ENCODE measurements at places on chromosomes 1 and 21.
A peak's percentile ranks its signal among the peaks of the same experiment; 100 is the strongest.

GRCh38 chr21:38171723-38172344 is 85.0 kb upstream of the KCNJ15 start:
- DNase-seq, result no peak

GRCh38 chr1:43042773-43043457 is 84.2 kb upstream of the SLC2A1 start:
- DNase-seq, result no peak

- no peak for DNase-seq
Observed at GRCh38 chr1:220315070-220315839, 43.0 kb upstream of the RAB3GAP2 start.

GRCh38 chr1:219123036-219123435 is 50.6 kb upstream of the LYPLAL1 start:
- DNase-seq, result no peak

DNA sequence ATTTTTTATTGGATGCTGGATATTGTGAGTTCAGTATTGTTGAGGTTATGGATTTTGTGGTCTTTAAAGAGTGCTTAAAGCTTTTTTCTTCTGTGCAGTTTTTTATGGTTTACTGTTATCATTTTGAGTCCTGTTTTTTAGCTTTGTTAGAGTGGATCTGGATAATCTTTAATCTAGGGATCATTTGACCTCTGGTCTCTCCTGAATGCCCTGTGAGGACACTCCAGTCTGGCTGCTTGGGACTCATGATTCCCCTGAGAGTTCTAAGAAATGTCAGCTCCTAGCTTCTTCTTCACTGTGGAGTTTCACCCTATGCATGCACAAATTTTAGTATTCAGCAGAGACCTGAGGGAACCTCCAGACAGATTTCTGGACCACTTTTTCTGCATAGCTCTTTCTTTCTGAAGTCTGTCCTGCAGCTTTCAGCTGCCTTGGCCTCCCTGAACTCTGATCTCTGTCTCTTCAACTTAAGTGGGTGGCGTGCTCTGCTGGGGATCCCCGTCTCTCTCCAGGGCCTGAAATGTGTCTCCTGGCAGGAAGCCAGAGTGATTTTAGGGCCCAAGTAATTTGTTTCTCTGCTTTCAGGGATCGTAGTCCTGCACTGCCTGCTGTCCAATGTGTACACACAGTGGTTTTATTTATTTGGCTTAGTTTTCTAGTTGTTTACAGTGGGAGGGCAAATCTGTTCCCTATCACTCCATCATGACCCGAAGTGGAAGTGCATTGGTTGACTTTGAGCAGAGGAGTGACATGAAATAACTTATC is 14.7 kb downstream of the PEX14 start:
- DNase-seq, result no peak

GRCh38 chr21:32371913-32372314 is 20.9 kb downstream of the URB1 start:
- no peak for DNase-seq

GRCh38 chr1:25611843-25612242 is 4.7 kb upstream of the MAN1C1 start:
- DNase-seq, result no peak

GRCh38 chr1:44575396-44575795 is 98.9 kb downstream of the TMEM53 start:
- DNase-seq, result no peak

- DNase-seq, result no peak
Observed at GRCh38 chr1:231106347-231106746, 55.5 kb upstream of the TRIM67 start.

DNA sequence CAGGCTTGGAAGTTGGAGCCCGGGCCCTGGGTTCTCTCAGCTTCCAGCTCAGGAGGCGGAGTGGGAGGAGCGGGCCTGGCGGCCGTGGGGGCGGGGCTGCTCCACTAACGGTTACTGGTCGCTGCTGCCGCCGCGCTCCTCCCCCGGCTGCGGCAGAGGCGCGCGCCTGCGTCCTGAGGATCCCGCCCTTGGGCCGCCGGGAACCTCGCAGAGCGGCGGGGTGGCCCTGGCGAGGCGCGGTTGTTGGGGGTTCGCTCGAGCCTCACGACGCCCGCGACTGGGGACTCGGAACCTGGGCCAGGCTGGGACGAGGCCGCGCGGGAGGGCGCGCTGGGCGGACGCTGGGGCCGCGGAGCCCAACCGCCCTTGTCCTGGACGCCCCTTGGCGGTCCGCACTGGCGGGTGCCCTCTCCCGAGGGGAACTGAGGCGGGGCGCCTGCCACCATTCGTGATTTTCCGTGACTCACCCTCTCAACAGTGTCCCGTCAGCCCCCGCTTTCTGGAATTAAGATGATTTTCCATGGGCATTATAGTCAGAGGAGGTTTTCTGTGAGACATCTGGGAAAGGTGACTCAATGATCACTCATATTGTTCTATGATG is 34.1 kb downstream of the OR2G3 start:
- DNase-seq, result peak; percentile 52

- DNase-seq, result no peak
Observed at GRCh38 chr1:9413877-9414213, 121.2 kb downstream of the SPSB1 start.

GRCh38 chr1:41109310-41110197 is 88.0 kb upstream of the SLFNL1 start:
- DNase-seq, result no peak

DNA sequence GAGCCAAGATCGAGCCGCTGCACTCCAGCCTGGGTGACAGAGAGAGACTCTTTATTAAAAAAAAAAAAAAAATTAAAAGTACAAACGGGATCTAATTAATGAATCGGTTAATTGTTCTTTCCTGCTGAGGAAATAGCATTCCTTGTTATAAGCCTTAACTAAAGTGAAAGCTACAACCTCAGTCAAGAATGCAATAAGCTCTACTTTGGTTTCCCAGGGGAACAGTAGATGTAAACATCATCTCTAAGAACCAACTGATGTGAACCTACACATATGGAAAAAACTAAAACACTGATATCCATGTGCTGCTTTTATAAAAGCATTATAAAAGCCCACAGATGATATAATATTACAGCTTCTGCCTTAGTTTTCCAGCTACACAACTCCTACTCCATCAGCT is 41.9 kb downstream of the LPGAT1 start:
- DNase-seq, result no peak

DNA sequence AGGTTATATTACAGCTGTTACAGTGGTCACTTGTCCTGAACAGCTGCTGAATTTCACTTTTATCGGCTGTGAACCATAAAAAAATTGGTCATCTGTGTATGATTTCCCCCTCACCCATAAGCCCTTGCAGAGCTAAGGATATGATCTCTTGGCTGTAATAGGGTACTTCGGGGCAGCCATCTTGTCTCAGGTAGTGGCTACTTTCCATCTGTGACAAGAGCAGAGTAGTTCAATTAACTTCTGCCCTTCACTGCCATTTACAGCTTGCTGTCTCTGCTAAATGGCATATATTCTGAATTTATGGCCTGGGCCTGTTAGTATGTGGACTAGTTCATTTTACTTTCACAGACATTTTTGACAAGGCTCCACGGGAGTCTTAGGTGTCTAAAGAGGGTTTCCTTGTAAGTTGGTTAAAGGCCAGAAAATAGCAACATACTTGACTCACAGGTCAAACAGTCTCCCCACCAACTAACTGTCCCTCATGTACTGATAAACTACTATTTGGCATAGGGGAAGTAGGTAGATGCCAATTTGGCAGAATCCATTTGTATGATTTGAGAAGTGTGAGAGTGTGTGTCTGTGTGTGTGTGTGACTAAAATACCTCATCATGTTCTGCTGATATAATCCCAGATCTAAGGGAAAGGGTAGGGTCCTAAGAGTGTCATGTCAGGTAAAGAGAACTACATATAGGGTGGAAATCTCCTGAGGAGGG is 151.6 kb downstream of the KCTD3 start:
- DNase-seq, result no peak

DNA sequence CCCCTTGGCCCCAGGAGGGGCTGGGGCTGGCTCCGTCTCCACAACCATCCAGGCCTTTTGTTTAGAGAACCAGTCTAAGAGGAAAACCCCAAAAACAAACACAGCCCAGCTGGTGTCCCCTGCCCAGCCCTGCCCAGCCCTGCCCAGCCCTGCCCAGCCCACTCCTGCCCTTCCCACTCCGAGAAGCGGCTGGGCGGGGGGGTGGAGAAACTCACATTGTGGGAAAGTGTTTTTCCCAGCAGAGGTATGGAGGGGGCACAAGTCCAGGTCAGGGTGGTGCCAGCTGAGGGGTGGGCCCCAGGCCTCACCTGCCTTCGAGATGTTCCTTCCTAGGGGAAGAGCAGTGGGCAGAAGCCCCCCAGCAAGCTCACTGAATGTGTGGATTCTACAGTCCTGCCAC is 10.0 kb upstream of the FAM131C start:
- DNase-seq, result no peak

- DNase-seq, result no peak
Observed at GRCh38 chr1:192869308-192869940, 60.6 kb downstream of the RGS2 start.

DNA sequence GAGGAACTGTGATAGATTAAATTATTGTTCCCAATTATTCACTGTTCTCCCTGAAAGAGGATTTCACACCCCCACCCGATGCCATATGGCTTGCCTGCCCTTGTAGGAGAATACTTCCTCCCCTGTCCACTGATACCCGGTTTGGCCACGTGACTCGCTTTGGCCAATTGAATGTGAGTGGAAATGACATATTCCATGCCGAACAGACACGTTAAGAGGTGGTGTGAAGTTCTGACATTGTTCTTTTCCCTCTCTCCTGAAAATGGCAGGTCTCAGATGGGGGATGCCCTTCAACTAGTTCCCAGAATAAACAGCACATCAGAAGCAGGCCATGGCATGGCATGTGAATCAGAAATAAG is 5.3 kb downstream of the STUM start:
- DNase-seq, result no peak

- DNase-seq, result no peak
Observed at GRCh38 chr1:113185463-113186104, 112.6 kb downstream of the LRIG2 start.

GRCh38 chr1:215749414-215749813 is 182.3 kb downstream of the KCTD3 start:
- DNase-seq, result no peak

DNA sequence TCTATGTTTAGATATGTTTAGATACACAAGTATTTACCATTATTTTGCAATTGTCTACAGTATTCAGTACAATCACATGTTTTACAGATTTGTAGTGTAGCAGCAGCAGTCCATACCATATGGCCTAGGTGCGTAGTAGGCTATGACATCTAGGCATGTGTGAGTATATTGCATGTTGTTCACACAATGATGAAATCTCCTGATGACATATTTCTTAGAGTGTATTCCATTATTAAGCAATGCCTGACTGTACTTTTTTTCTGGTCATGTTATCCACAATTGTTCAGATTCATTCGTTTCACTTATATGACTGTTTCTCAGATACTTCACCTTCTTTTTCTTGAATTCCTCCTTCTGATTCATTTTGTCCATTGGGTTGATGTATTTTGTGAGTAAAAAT is 9.9 kb upstream of the BACE2 start:
- DNase-seq, result no peak

DNA sequence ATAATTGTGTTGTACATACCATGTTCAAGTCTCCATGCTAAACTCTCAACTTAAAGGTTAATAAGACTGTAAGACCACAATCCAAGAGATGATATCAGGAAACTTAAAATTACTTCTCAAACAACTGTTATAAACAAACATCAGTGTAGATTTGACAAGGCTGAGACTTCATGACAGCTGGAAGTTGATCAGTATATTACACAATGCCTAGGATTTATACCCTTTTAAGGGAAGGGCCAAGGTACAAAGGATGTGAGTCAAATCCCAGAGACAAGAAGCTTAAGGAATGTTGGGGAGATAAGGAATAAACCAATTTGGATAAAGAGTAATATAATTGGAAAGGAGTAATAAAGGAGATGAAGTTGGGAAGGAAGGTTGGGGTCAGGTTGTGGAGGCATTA is 98.8 kb downstream of the LBR start:
- no peak for DNase-seq

DNA sequence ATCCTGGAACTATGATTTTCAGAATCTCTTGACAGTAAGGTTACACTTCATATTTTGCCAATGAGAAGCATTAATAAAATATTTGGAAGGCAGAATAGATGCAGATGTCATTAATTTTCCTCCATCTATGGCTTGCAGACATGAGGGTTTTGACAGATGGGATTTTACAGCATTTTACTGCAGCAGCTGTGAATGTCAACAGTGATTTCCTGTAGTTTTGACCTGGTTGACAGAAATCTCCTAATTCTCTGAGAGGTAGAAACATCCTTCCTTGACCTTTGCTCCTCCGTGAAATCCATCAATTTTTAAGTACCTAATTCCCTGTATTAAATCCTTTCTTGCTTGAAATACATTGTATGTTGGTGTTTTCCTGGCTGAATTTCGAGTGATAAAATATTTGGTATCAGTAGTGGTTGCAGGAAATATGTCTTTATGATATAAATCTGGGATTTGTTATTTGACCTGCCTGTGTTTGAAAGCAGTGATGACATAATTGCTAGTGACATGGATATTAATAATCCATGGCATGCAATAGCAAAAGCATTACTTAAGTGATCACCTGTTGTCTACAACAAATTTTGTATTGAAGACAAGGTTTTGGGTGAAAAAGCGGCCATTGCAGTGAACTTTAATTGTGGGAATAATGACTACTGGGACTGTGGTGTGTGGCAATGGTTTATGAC is 73.9 kb downstream of the HLX start:
- no peak for DNase-seq

DNA sequence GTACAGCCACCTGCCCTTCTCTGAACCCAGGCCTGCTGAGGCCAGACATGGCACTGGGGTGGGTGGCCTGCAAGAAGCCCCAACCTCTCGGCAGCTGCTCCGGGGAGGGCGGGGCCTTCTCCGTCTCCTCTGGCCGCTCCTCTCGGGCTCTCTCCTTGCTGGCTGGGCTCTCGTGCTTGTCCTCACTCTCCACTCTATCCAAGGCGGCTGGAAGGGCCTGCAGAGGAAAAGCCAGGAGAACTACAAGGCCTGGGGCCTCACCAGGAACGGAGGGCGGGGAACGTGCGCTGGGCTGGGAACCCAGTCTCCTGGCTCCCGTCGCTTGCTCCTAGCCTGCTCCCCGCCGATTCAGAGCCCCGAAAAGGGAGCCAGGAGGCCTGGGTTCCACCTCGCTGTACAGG is 59.1 kb downstream of the CHD5 start:
- no peak for DNase-seq

GRCh38 chr21:40053007-40053406 is 185.8 kb downstream of the PCP4 start:
- no peak for DNase-seq

DNA sequence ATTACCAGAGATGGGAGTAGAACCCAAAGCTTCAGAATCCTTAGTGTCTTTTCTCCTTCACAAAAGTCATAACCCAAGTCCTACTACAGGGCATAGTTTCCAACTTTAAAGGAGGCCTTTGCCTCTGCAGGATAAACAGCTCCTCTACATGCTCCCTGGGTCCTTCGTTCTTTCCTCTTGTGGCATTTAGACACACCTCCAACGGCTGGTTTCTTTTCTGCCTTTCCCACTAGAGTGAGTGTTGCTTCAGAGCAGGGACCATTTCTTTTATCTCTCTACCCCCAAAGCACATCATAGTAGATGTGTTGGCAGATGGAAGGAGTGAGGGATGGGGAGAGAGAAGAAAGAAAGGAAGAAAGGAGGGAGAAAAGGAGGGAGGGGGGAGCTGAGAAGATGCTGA is 144.7 kb upstream of the SPATA6 start:
- DNase-seq, result no peak

- no peak for DNase-seq
Observed at GRCh38 chr1:41496080-41497055, 11.9 kb upstream of the EDN2 start.

GRCh38 chr1:84377480-84378095 is 20.7 kb upstream of the DNASE2B start:
- DNase-seq, result no peak

- DNase-seq, result no peak
Observed at GRCh38 chr1:109687641-109688499, at the start of gene GSTM1. GSTM1 (plus strand) TSS chr1:109687817; CDS start chr1:109687874, 57 bp downstream.

All from right renal cortex interstitium (tissue), 3 donors.